ENCODE measurements at places on chromosomes 13 and 19.

DNA sequence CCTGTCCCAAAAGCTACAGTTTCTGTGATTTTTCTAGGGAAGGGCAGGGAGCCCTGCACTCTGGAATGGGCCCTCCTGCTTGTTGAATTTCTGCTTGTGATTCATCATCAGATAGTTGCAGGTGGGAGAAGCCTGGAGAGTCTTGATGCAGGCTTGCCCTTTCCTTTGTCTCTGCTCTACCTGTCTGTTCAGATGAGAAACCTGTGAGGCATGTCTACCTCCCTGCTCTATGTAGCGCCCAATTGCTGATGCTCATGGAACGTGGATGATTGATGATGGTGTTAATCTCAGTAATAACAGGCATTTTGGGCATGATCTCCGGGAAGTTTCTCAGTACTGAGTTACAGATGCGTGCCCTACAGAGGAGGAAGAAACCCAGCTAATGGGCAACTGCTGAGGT lies 10.9 kb upstream of the CBY2 start:
- DNase-seq, result no peak

DNA sequence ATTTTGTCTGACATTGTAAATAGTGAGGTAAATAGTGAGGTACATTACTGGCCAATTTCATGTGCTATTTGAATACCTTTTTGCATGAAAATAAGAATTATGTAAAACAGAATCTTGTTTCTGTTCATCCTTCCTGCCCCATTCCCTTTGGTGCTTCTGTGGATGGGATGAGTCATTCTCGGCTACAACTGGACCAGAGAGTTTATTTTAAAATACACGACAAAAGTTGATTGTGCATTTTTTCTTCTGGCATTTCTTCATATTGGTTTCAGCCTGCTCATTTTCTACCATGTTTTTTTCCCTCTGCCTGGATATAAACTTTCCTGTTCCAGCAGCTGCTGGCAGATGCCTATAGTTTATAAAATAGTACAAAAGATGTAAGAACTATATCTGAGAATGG lies 107.5 kb downstream of the CYSLTR2 start:
- DNase-seq, result no peak

DNA sequence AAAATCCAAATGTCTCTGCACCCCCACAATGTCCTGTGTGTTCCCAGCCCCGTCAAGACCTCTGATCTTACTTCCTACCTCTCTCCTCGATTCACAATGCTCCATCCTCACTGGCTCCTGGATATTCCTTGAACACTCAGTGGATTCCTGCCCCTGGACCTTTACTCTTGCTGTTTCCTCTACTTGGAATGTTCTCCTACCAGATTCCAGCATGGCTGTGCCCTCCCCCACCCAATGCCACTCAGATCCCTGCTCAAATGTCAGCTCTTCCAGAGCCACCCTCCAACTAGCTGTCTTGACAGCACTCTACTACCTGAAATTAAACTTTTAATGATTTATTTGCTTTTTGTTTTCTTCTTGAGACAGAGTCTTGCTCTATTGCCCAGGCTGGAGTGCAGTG lies 107.4 kb downstream of the KLF5 start:
- DNase-seq, result no peak

DNA sequence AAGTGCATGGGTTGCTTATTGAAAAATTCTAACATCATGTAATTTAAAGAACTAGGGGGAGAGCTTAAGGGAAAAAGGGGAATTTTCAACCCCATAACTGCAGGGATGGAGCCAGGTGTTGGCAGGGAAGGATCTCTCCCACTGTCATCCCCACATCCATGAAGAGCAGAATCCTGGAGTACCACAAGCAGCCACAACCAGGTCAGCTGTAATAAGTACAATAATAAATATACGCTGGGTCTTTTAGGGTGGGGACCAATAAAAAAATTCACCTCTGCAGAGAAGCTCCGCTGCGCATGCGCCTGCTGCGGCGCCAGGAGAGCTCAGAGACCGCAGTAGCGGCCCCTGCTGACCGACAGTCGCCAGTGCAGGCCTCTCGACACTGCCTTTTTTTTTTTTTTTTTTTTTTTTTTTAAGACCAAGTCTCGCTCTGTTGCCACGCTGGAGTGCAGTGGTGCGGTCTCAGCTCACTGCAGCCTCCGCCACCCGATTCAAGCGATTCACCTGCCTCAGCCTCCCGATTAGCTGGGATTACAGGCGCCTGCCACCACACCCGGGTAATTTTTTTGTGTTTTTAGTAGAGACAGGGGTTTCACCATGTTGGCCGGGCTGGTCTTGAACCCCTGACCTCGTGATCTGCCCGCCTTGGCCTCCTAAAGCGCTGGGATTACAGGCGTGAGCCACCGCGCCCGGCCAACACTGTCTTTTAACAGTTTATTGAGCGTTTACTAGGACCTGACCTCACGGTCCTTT lies 2.5 kb upstream of the EEF2 start:
- peak; percentile 79 for DNase-seq

DNA sequence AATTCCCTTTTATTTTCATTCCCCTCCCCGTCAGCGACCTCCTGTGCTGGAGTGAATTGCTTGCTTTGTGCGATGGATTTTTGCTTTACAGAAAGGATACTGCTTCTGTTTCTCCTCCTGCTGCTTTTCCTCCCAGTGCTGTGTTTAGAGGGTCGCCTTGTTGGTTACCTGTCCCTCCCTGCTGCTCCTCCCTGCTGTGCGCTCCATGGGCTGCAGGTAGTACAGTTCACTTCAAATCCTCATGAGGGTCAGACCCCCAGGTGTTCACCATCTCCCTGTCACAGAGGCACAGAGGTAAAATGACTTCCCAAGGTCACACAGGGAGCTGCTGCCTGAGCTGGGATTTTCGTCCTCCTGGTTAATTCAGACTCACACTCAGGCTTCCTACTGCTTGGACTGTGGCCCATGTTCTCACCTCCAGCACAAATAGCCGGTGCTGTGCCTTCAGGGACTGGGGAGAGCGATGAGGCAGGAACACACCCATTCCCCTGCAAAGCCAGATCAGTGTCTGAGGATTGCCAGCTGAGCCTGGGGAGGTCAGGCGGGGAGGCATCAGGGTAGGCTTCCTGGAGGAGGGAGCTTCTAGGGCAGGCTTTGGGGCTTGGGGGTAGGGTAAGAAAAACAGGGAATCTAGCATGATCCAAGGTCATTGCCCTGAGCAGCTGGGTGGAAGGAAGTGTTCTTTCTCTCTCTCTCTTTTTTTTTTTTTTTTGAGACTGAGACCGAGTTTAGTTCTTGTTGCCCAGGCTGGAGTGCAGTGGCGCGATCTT lies 14.4 kb downstream of the BICRA start:
- DNase-seq, result no peak

DNA sequence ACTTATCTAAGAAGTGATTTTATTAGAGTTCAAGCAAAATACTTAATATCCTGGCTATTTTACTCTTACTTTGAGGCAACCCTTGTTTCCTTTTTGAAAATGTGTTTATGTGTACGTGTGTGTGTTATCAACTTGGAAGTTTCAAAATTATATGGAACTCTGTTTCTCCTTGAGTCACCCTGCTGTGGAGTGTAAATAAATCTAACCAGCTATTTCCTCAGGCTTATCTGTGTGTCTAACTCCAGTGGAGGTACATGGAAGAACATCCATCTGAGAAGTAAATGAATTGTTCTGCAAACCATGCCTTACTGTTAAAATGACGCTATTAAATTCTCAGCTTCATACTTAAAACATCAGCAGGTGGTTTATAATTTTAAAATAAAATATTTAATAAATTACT lies 583.4 kb upstream of the SLITRK5 start:
- no peak for DNase-seq

DNA sequence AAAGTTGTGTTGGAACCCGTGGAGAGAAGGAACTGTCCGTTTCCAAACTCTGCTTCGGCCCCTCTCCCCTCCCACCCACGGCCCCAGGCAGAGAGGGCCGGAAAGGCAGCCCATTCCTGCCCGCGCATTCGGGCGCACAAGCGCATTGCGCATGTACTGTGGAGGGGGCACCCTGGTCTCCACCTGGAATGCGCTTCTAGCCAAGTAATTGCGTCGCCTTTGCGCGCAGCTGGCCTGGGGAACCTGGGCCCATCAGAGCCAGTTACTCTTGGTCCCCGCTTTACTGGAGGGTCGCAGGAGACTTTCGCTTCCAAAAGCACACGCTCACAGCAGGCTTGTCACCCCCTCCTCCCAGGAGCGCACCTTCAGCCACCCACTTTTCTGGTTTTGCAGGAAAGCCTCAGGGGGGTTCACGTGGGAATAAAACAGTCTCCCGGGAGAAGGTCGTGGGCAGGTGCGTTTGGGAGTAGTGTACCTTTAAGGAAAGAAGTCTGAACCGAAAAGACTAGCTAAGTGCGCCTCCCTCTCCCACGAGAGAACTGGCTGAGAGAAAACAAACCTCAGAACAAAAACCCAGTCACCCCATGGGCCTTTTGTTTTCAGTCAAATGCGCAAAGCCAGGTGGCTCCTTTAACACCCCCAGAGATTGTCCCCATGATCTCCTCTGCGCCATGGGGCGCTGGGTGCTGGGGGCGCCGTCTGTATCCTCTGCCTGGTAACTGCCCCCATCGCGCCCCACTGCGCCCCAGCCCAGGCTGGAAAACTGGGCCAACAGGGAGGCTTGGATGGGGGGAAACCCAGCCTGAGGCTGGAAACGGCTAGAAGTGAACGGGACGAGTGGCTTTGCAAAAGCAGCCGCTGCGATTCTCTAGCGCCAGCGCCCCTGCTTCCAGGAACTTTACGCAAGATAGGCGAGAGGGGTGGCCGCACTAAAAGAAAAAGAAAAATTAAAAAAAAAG lies 28.5 kb downstream of the GSX1 start:
- DNase-seq, result no peak

- no peak for DNase-seq
Measured at GRCh38 chr13:78786459-78786858, 127.5 kb upstream of the OBI1 start.

GRCh38 chr13:49214917-49215376 lies 5.2 kb upstream of the MLNR start:
- peak; percentile 43 for DNase-seq

DNA sequence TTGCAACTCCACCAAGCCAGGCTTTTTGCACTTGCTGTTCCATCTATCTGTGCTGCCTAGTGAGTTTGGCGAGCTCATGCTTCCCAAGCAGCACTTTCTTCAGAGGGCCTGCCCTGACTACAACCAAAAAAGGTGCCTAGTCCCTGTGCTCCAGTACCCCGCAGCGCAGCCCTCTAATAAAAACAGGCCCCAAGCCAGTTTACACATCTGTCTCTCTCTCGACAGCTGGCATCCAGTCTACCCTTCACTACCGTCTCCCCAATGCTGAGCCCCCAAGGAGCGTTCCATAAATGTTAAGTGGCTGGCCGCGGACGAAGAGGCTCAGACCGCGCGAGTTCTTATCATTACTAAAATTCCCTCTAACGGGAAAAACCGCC lies 512 bp downstream of the MED4 start:
- DNase-seq, result no peak

GRCh38 chr13:29582171-29582570 lies 13.3 kb downstream of the SLC7A1 start:
- no peak for DNase-seq

DNA sequence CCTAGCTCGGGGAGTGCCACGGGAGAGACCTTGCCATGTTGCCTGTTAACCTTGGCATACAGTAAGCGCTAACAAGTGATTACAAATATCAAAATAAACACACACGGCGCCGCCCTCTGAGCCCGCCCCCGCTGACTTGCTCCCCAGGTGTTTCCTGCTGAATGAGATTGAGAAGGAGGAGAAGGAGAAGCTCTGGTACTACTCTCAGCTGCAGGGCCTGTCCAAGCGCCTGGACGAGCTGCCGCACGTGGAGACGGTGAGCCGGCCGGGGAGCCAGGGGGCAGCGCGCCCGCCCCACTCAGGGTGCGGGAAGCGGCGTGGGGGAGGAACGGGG lies 5.0 kb downstream of the APC2 start:
- no peak for DNase-seq

Data from NK-92 treated with Interleukin-12 subunit alpha and Interleukin-12 subunit beta, amount 100 ng/mL, for 24 hours (cell line).